Kidney glomerular epithelial cell (primary cell): ENCODE measurements at places on chromosomes 11 and 22.
A peak's percentile ranks its signal among the peaks of the same experiment; 100 is the strongest.

DNA sequence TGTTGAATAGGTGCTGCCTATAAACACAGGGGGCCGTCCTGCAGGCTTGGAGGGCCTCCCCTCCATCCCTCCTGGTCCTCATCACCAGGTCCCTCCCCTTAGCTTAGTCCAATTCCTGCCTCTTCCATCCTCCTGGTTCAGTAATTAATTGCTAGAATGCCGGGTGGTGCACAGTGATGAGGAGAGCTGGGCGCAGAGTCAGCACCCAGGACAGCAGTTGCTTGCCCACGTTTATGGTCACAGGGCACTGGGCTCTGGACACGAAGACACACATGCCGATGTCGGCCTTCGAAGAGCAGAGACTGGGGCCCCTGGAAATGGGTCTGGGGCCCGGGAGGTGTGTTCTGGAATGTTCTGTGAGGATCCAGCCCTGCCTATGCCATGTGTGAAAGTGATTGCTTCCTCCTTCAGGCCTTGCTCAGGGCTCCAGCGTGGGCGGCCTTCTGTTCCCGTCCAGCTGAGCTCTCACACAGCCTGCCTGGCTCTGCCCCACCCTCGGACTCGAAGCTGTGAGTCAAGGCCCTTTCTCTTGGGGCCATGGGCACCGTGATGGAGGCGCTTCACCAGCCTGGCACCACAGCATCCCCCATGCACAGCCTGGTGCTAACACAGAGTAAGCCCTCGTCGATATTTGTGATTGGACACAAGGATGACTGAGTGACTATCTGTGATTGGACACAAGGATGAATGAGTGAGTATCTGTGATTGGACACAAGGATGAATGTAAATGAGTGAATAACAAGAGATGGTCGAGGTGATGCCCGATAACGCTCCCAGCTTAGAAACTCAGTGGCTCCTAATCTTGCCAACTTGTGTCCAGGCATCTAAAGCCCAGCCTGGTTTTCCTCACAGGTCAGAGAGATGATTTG is 884.7 kb downstream of the BRD1 start:
- no peak for DNase-seq

GRCh38 chr11:19929147-19929546 is 216.5 kb downstream of the NAV2 start:
- DNase-seq, result no peak

- peak; percentile 77 for DNase-seq
These were observed 132.9 kb upstream of the ZBED5 start for GRCh38 chr11:10990637-10991193.

DNA sequence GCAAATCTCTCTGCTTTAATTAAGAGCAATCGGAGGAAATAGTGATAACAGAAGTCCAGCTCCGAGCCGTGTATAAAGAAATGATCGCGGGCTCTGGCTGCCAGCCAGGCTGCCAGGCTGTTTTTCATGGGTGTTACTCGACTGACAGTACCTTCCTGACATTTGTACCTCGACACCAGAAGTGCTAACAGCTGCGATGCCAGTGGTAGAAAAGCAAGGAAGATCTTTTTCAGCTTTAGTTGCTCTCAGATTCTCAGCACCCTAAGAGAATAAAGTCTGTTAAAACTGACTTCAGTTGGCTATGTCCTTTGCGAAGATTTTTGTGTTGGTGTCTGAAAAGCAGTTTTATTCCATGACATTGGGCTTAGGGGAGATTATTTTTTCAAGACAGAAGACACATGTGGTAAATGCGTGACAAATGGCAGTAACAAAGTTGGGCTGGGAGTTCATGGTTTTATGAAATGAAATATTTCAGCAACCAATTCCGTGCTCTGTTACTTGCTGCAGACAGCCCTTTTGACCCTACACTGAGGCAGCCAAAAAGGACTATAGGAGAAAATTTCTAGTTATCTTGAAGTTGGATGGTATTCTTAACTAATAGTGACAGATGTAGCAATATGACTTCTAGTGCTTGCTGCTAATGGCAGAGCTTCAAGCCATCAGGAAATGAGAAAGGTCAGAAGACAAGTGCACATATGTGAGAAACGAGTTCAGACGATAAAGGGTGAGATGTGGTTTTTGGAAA is 296.2 kb downstream of the CNTN5 start:
- no peak for DNase-seq

DNA sequence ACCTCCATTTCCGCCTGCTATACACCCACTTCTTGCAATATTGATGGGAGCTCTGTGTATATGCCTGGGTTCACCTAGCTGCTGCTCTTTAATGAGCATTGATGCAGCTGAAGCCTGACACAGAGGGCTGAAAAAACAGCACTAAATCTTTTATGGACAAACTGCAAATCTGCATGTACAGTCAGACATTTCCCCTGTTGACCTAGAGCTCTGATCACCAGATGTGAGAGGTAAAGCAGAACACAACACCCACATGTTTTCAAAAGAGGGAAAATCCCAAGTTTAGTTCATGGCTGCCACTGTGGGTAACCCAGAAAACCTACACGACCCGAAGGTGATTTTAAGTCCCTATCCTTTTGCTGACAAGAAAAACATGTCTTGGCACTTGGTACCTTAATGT is 303.0 kb upstream of the PITPNB start:
- no peak for DNase-seq
